NCI-H1092 treated with DMSO at 0.1 percent for 48 hours (cell line): ENCODE measurements at places on chromosomes 7 and 10.
A peak's percentile ranks its signal among the peaks of the same experiment; 100 is the strongest.

DNA sequence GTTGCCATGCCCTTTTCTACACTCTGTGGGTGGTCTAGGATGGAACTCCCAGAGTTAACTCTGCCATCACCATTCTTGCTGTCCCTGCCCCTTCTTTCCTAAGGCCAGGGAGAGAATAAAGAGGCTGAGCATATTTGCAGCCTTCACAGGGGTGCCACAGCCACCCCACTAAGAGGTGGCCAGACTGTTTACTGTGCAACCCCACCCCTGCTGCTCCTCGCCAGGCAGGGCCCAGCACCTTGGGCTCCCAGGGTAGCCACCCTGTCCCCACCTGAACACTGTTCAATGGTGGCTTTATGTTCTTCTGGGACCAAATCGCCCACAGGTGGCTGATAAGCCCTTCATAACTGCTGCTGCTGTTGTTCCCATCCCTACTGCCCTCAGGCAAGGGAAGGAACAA lies 198.9 kb downstream of the SNX13 start:
- DNase-seq = no peak

DNA sequence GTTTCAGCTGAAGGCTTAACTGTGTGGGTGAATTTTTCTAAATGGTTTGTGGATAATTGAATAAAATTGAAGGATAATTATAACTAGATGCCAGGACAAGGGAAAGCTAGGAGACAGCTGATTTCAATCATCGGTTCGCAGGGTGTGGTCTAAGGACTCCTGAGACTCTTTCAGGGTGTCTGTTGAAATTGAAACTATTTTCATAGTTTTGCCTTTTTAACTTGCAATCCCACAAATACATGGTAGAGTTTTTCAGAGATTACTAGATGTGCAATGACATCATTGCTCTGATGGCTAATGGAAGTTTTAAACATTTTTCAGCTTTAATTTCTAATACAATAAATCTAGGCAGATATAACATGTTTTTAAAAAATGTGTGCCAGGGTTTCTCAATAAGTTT lies 18.5 kb downstream of the TRUB1 start:
- no peak for DNase-seq

GRCh38 chr7:33411020-33411419 lies 281.7 kb downstream of the BBS9 start:
- no peak for DNase-seq

GRCh38 chr10:80421707-80422536 lies 13.6 kb downstream of the PRXL2A start:
- no peak for DNase-seq

GRCh38 chr7:122896509-122896908 lies 10.2 kb upstream of the CADPS2 start:
- peak; percentile 49 for DNase-seq

GRCh38 chr10:79203014-79203644 lies 134.4 kb downstream of the ZMIZ1 start:
- DNase-seq = no peak

DNA sequence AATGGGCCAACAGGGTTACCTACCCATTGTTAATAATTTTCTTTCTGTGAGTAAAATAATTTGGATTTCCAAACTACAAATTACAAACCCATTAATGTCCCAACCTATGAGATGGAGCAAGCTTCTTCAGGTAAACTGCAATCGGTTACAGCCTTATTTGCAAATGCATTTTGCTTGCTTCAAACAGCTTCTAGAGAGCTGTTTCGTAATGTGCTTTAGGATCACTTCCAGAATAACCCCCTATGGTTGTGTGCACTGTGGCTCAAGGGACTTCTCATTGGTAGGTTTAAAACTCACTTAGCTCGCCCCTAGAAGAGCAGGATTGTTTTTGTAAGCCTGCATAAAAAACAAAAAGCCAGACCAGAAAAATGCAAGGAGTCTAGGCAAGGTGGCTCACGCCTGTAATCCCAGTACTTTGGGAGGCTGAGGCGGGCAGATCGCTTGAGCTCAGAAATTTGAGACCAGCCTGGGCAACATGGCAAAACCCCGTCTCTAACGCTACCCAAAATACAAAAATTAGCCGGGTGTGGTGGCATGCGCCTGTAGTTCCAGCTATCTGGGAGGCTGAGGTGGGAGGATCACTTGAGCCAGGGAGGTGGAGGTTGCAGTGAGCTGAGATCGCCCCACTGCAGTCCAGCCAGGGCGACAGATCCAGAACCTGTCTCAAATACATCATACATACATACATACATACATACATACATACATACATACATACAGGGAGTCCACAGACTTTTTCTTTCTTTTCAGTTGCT lies 3.3 kb upstream of the MAP3K8 start:
- no peak for DNase-seq

GRCh38 chr7:111987115-111987826 lies 218.9 kb downstream of the DOCK4 start:
- DNase-seq = no peak

DNA sequence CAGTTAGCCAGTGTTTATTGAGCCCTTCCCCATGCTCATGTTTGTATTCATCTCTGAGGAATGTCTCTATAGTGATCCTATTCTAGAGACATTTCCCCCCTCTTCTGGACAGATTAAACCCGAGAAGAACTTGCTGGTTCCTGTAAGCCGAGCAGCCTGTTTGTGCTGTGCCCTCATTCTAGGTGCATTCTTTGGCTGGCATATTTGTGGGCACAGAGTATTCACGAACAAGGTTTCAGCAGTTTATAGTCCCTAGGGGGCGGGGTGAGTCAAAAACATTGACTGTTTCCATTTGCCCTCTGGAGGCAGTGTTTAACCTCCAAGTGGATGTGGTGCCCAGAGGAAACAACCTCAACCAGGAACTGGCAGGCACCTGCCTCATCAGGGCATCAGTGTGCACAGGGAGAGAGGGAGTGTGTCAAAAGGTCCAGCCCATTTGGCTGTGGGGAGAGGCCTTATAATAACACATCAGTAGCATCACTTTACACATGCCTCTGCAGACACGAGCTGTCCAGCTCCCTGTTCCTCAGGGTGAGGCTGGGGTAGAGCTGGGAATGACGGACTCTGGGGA lies 273.3 kb upstream of the LRGUK start:
- DNase-seq = peak; percentile 26

DNA sequence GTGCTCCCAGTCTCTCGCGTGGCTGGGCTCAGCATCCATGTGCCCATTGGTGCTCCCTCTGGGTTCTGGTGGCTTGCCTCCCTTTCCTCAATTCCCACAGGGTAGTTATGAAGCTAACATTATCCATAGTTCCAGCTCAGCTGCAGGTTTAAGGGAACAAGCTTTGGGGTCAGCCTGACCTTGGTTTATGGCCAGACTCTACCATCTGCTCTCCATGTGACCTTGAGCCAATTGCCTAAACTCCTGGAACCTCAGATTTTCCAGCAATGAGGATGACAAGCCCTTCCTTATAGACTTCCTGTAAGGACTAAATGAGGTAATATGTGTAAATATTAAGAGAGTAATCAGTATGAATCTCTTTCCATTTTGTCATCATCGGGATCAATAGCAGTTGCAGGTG lies 10.1 kb upstream of the SLC29A3 start:
- no peak for DNase-seq

- DNase-seq = no peak
Observed at GRCh38 chr10:43322331-43322730, 49.1 kb upstream of the FXYD4 start.

DNA sequence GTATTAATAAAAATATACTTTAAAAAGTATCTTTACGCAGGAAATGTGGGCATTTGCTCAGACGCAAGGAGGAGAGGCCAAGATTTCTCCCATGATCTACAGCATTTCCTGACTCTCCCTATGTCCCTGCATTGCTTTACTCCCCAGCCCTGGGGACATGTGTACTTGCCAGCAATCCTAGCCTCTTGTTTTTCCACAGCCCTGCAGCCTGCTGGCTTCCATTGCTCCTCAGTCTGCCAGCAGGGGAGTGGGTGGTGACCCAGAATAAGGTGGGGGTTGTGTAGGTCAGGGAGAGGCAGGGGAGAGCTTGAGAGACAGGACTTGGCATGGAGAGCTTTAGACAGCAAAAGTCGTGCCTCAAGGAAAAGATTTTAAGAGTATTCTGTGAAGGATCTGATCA lies 307.7 kb downstream of the CDK14 start:
- DNase-seq = no peak

DNA sequence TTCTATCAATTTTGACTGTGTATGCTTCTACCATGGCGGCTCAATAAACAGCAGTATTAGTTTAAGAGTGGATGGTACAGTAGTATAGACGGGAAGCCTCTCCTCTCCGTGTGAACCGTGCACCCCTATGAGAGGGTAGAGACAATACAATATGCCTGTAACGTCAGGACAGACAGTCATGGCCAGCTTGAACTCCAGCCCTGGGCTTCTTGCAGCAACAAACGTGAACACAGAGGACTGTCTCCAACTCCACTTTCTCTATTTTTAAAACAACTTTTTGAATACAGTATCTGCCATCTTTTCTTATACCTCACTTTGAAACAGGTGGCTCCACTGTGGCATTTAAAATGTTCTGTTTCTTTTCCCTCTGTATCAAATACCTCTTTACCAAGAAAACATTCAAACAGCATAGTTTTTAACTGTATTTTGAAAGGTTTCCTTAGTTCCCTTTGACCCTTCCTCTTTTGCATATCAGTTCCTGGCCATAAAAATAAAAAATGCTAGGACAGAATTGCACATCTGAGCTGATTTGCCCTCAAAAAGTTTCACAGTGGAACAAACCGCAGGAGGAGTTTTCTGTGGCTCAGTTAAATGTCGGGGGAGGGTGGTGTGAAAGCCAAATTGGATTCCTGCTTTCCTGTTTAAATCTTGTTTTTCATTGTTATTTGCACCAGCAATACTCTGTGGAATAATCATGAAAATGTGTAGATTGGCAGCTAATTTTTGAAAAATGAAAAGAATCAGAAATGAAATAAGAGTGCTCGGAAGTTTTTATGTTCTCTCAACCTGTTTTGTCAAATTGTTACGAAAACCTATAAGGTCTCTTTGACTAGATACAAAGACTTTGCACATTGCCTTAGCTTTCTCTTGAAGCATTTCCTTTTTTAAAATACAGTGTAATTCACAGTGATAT lies 8.0 kb downstream of the IKZF1 start:
- DNase-seq = no peak
